ENCODE measurements at places on chromosomes 5 and 9. TPM values are rescaled to one million over a fixed set of nuclear protein-coding genes. Genes with fewer than 3 reads are reported as not detected.
A peak's percentile ranks its signal among the peaks of the same experiment; 100 is the strongest.

- no peaks in the 10 kb centered on the region for H3K4me1 ChIP-seq
- no peaks in the 10 kb centered on the region for H3K36me3 ChIP-seq
Measured at GRCh38 chr9:117957267-117957666, 253.1 kb downstream of the TLR4 start.

- no peak for DNase-seq
- no peak overlapping the region for H3K27ac ChIP-seq
- H3K4me1 ChIP-seq: peaks cover 6% of the 10 kb centered on the region
- H3K36me3 ChIP-seq: no peaks in the 10 kb centered on the region
- H3K4me3 ChIP-seq: no peak overlapping the region
Measured at GRCh38 chr5:41878173-41878572, 7.9 kb upstream of the OXCT1 start.

The FBN2 gene
- total RNA-seq: 108 TPM

- no peak overlapping the region for H3K4me3 ChIP-seq
- peaks cover 5% of the 10 kb centered on the region for H3K4me1 ChIP-seq
- H3K27ac ChIP-seq: peak overlapping the region; percentile 72
- H3K36me3 ChIP-seq: no peaks in the 10 kb centered on the region
- H3K27me3 ChIP-seq: no peaks in the 10 kb centered on the region
- peak; percentile 48 for DNase-seq
Measured at GRCh38 chr5:157335534-157336422, 69.9 kb downstream of the CYFIP2 start.

The TMED7 gene
- total RNA-seq: 184 TPM

DNA sequence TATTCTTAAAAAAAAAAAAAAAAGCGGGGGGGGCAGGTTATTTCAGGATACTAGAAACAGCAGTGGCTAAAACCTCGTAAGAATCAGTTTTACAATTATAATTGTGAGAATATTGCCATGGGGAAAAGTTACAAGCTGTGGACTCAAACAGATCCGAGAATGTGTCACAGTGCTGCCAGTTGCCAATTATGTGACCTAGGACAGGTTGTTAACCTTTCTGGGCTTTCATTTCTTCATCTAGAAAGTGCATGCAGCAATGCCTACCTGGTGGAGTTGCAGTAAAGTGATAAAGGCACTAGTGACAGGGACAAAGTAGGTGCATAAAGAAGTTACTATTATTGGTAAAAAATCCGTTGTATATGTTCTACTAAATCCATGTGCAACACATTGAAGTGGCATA lies 75.8 kb downstream of the CDH6 start:
- DNase-seq: no peak
- no peaks in the 10 kb centered on the region for H3K27me3 ChIP-seq
- H3K36me3 ChIP-seq: no peaks in the 10 kb centered on the region
- no peak overlapping the region for H3K27ac ChIP-seq

GRCh38 chr5:111227801-111228200 lies 3.6 kb downstream of the CAMK4 start:
- no peak overlapping the region for H3K4me3 ChIP-seq
- DNase-seq: peak; percentile 8
- H3K4me1 ChIP-seq: no peaks in the 10 kb centered on the region
- peaks cover 43% of the 10 kb centered on the region for H3K27me3 ChIP-seq
- no peaks in the 10 kb centered on the region for H3K36me3 ChIP-seq

All from hepatocyte (in vitro differentiated cells).